ENCODE measurements at places on chromosomes 7 and 10.
A peak's percentile ranks its signal among the peaks of the same experiment; 100 is the strongest.

DNA sequence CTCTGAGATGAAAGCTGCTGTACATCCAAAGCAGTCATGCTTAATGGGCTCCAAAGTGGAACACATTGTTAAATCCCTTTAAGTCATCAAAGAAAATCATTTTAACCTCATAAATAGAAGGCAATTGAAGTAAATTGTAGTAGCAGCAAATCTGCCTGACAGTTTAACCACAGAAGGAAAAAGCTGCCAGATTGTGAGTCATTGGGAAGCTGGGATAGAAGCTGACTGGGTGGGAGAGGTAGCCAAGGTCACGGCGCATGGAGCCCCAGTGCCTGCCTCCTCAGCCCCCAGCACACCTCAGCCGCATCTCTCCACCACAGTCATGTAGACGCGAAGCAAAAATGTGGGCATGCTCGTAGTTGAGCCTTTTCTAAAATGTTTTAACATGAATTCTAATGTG, 44.0 kb downstream of the TARP start:
- DNase-seq: no peak

GRCh38 chr10:74056050-74056818, 58.3 kb downstream of the VCL start:
- DNase-seq: no peak

DNA sequence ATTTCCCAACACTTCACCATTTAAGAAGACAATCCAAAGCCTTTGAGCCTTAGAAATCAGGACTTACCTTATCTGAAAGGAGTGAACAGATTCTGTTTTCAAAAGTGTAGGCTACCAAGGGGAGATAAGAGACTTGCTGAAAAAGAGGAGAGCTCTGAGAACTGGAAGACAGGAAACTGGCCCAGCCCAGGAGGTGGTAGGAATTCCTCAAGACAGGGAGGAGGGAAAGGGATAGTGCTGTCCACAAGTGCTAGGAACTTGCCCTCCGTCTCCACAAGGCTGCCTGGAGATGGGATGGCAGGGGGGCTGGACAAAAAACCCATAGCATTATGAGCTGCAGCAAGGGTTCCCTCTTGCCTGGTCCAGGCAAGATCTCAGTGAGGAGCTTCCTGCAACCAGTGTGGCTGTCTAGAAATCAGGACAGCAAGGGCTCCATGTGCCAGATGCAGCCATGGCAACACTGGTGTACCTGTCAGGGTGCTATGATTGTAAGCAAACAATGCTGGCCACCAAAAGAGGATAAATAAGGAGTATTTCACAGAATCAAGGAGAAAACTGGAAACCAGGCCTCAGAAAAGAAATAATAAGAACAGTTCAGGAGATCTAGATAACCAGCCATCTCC, 22.7 kb upstream of the FRMD4A start:
- no peak for DNase-seq

- DNase-seq: no peak
Measured at GRCh38 chr10:125260260-125260659, 99.9 kb upstream of the CTBP2 start.

GRCh38 chr7:72413886-72414285, 1.7 kb upstream of the CALN1 start:
- no peak for DNase-seq

- DNase-seq: no peak
Measured at GRCh38 chr10:114492351-114493037, 88.2 kb upstream of the AFAP1L2 start.

GRCh38 chr7:50531401-50531911, 33.7 kb downstream of the DDC start:
- DNase-seq: no peak

GRCh38 chr10:125568156-125568555, 114.8 kb downstream of the TEX36 start:
- DNase-seq: no peak

DNA sequence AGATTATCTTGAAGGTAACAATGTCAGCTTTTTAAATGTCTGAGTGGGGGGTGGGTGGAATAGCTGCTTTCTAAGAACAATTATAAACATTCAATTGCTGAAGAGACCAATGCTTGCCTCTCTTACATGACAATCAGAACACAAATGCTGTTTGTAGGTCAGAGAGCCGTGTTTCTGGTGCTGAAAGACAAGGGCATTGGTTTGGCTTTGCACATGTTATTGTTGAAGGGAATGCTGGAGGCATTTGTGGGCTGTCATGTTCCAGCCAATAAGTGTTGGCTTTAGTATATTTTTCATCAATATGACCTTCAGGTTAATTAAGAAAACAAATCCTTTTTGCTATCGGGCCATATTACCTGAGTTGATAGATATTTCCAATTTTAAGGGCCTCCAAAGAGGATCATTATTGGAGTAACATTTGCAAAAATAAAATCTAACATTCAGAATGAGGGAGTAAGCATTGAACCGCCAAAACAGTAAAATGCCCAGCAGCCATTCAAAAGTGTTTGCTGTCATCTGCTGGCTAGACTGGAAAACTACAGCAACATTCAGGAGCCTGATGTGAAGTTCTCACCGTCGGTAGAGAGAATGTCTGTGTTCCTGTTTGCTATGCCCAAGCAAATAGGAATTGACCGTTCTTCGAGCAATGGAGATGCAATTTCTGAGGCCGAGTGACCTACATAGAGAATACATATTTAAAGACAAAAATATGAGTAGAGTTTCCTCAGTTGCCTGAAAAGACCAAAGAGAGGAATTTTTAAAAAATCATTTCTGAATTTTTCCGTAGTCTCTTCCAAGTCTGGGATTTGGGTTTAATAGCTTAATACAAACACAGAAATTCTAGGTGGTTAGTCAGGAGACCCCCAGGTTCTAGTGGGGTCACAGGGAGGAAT, 118.9 kb downstream of the APBB1IP start:
- DNase-seq: peak; percentile 32

DNA sequence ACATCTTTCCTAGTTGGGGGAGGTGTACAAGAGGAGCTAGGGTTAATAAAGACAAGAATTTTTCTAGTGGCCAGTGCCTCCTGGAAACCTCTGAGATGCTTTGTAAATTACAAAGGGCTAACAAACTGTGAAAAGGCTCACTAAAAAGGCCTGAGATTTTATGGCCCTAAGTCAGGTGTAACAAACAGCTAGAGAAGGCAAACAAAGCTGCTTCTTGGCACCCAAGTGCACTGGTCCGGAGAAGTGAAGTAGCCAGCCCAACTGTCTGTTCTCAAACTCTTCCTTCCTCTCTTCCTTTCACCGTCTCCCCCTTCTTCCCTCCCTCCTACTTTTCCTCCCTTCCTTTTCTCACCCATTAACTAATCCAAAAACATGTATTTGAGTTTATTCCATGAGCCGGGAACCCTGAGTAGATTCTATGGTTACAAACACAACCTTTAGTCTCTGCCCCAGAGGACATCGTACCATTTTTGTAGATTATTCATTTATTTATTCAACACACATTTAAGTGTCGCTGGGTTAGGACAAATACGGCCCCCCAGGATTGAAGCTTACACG, 143.4 kb upstream of the PCGF5 start:
- DNase-seq: no peak

DNA sequence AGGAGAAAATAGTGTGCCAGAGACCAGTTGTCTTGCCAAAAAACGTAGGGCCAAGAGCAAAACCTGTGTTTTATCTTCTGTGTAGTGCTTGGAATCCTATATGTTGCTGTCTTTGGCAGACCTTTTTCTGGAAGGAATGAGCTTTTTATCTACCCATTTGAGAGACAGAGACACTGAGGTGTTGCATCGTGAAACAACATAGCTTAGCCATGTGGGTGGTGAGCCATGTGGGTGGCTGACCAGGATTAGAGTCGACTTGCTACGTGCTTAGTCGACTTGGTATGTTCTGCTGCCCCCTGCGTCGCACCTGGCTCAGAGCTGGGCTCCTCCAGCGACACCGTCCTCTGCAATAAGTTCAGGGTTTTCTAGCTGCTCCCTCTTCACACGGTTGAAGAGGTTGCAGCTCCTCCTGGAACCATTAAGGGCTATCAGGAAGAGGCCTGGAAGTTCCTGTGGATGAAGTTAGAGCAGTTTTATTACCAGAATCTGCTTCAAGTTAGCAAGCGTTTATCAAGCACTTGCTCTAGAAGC, 175.8 kb downstream of the SH2D4B start:
- no peak for DNase-seq

DNA sequence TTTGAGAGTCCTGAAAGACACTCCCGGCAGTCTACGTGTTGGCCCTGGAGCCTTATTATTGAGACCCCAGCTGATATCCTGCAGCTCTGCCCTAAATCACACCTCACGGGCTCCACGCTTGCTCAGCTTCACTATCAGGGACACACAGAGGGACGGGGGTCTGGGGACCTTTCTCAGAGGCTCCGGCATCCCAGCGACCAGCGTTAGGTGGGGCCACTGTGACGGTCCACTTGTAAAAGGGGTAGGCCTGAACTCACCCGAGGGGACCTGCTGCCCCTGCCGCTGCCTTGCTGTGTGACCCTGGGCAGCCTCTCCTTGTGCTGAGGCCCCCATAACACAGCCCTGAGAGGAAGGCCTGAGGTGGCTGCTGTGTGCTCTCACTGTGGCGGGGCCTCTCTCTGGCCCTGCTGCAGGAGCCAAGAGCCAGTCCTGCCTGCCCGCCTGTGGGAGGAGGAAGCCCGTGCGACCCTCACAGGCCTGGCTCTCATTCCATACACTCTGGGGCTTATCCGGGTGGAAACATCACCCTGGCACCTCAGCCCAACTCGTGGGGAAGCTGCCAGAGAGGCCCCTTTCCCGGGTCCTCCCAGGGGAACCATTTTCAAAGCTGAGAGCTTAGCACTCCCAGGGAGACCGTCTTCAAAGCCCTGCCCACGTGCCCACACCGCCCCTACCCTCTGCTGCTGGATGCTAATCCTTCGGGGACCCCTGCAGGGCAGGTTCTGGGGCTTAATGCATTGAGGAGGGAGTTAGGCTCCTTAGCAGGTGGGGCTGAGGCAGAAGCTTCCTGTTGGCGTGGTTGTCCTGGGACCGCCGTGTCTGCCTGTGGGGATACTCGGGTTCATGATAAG, 21.7 kb downstream of the AQP1 start:
- DNase-seq: no peak

DNA sequence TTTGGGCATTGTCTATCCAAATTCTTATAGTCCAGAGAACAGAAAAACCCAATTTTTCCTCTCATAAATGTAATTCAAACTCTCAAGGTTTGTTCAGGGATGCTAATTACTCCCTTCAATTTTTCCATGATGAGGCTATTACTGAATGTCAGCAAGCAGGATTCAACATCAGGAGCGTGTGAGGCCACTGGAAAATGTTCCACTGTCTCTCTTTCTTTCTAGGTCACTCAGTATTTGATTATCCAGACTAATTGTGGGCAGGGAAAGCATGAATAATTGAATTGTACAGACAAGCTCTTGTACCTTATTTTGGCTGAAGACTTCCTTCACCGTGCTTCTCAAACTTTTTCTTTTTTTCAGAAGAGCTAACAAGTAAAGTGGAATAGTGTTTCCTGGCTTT, 30.7 kb downstream of the THNSL1 start:
- DNase-seq: no peak

DNA sequence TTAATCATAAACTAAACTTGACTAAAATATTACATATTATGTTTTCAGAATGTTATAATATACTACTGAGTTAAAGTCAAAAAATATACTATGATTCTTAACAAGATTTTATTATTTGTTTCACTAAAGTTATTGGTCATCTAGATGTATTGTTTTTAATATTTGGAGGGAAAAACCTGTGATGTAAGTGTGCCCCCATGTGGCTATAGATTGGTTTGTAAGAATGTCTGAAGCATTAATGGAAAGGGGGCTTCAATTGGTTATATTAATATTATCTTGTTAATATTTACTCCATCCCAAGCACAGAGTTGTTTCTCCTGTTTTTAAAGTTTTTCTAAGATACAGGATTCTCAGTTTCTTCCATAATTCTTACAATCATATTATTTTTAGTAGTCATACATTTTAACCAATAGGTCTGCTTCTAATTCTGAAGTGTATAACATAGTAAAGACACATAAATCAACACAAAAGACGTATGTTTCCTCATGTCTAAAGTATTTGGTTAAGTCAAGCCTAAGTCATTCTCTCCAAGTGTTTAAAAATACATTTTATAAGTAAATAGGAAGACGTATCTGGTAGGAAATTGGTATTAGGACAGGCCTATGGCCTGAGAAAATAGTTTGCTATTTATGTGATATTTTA, 58.0 kb downstream of the GNAT3 start:
- DNase-seq: no peak

- no peak for DNase-seq
Measured at GRCh38 chr10:33571616-33572015, 237.1 kb upstream of the NRP1 start.

DNA sequence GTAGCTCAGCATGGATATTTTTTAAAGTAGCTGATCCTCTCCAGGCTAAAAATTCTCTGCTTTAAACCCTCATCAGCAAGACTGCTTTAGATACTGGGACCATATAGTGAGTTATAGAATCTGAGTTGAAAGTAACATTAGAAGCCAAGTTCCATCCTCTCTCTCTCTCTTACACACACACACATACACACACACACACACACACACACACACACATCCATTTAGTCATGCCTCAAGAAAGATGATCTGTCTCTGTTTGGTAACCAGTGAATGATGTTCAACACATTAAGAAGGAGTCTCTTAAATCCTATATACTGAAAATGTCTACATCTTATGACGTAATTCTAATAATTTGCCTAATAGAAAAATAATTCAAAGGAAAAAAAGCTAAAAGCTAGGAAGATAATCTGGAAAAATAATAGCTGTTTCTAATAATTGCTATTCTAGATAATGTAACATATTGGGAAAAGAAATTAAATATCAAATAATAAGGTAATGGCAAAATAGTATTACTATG, 16.9 kb upstream of the ATP6V0A4 start:
- DNase-seq: no peak

- peak; percentile 47 for DNase-seq
Measured at GRCh38 chr10:36725581-36726520, 399.5 kb upstream of the ANKRD30A start.

DNA sequence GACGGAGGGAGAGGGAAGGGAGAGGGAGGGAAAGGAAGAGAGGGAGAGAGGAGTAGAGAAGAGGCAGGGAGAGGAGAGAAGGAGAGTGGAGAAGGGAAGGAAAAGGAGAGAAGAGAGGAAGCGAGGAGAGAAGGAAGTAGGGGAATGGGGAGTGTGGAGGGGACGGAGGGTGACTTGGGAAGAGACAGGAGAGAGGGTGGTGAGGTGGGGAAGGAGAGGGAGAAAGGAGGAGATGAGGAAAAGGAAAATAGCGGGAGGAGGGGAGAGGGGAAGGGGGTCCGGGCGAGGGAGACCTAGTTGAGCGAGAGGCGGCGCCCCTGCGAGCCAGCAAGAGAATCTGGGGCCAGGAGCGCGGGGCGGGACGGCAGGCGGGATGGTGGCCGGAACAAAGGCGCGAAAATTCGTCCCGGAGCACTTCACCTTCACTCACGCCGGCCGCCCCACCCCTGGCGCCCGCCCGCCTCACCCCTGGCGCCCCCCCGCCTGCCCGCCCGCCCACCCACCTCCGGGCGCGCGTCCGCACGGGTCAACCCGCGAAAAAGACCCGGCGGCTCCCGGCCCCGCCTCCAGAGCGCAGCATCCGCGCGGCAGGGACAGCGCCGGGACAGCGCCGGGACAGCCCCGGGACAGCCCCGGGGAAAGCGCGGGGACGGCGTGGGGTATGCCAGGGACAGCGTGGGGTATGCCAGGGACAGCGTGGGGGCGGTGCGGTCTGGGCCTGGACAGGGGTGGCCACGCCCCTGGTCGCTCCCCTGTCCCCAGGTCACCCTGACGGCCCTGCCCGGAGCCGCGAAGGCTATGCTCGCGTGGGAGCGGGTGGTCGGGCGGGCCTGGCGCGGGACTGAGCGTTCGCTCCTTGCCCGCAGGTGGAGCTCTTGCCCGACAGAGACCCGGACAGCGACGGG, 4.2 kb downstream of the VSTM2A start:
- no peak for DNase-seq

GRCh38 chr7:42440951-42441350, 203.9 kb upstream of the GLI3 start:
- no peak for DNase-seq

GRCh38 chr7:152669758-152670157, 6.2 kb downstream of the XRCC2 start:
- DNase-seq: no peak

Measured in forelimb muscle (tissue), 1 donor.